ENCODE measurements at places on chromosomes 1 and 21.
A peak's percentile ranks its signal among the peaks of the same experiment; 100 is the strongest.

GRCh38 chr1:42891465-42892138 is 45.2 kb downstream of the ZNF691 start:
- peak; percentile 2 for DNase-seq

DNA sequence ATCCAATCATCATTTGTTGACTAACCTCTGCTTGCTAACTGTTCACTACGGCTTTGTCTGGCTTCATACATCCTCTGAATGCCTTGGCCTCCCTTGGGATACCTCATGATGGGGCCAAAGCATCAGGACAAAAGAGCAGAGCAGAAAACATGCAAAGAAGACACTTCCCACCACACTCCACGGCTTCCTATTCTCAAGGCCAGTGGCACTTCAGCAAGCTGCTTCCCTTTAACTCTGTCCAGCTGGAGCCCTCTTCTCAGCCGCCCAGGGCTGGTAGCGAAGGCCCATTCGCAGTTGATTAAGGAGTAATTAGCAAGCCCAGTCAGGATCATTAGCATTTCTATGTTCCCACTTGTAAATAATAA is 224.3 kb upstream of the FGGY start:
- no peak for DNase-seq

DNA sequence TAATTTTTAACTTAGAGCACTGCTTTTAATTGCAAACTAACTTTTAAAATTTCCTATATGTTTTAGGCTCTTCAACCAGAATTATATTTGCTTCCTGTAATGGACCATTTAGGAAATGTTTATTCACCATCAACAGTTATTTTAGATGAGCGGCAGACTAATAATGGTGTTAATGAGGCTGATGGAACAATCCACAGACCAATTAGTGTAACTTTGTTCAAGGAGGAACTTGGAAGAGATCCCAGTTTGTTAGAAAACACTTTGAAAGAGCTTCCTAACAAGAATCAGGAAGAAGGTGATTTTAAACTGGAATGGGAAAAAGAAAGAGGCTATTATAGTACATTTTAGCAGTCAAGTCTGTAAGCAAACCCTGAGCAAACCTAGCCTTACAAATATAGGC is 19.4 kb upstream of the GNG5 start:
- DNase-seq, result peak; percentile 14

- peak; percentile 71 for DNase-seq
Measured at GRCh38 chr1:41639332-41639936, 155.0 kb upstream of the EDN2 start.

DNA sequence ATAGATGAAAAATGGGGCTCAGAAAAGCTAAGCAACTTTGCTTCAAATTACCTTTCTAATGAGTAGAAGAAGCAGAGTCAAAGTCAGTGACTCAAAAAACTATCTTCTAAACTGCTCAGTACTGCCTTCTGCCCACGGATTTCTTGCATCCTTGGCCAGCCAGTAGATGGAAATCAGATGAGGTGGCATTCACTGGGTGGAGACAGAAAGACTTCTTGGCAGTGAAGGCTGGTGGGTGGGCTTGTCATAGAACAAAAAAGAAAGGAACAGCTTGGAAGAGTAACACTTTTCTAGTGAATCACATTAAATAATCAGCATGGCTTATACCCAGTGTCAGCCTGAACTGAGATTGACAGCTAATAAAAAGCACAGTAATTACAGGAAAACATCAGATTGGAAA is 170.7 kb downstream of the ST6GALNAC5 start:
- no peak for DNase-seq

- DNase-seq, result no peak
Measured at GRCh38 chr1:61797045-61797755, 54.9 kb downstream of the PATJ start.

DNA sequence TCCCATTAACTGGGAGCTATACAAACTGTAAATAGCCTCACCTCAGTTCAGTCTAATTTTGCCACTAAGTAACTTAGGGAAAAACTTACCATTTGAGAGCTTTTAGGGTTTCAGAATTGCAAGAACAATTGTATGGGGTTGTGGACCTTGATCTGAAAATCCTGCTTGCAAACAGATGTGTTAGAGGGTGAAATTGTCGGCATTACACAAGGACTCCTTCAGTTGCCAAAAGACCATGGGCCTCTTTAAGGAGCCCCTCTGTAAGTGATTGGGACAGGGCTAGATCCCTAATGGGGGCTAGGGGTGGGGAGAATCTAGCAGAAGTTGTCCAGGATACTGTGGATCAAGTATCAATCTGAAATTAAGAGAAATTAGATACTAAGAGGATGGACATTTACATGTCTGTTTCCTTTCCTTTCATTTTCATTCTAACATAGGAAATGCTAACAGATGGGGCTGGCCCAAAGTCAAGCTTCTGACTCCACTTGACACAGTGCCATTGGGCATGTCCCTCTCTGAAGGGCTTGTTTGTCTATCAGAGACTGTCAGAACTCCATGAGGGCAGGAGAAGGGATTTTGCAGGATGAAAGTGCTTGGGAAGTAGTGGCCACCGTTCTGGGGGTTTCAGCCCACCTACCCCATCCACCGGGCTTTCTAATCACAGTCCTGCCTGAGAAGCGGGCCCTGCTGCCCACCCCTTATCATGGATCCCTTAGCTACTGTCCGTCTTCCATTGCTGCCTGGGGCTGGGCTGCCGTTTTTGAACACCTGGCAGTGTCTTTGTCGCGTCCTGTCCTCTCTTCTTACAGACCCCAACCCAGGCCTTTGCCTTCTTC is 54.7 kb downstream of the STUM start:
- peak; percentile 82 for DNase-seq

- no peak for DNase-seq
Measured at GRCh38 chr1:10825592-10825991, 29.1 kb upstream of the CASZ1 start.

- no peak for DNase-seq
Measured at GRCh38 chr1:233359431-233359830, 31.9 kb downstream of the MAP3K21 start.

DNA sequence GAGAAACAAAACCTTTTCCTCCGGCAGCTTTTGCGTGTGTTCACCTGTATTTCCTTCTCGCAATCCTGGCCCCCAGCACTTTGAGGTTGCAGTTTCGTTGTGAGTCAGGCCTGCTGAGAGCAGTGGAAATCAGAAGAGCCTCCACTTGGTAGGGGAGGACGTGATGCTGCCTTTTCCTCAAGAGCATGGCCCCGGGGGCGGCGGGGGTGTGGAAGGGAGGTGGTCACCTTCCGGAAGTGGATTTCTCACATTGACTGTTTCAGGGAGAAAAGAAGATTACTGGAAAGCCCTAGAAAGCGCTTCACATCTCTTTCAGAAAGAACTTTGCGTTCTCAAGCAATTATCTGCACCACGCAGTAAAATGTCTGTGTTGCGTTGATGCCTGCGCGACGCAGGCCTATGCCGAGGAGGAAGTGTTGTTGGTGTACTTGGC is 12.2 kb upstream of the IL10 start:
- DNase-seq, result no peak

DNA sequence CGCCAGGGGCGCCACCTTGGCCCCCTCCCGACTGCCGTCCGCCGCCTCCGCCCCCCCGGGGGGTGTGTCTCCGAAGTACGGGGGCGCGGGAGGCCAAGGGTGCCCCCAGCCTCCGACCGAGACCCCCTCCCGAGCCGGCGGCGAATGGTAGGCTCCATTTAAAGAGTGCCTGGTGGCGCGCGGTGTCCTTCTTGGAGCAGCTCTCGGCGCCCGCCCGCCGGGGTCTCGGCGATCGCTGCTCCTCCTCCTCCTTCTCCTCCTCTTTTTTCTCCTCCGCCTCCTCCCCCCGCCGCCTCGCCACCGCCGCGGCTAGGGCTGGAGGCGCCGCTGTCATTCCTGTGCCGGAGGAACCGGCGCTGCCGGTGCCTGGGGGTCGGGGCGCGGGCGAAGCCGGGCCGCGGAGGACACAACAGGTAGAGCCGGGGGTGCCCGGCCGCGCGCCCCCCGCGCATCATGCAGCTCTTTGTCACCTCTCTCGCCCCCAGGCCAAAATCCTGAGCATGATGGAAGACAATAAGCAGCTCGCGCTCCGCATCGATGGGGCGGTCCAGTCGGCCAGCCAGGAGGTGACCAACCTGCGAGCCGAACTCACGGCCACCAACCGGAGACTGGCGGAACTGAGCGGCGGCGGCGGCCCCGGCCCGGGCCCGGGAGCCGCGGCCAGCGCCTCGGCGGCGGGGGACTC is at the start of gene KAZN:
Gene KAZN (plus strand): TSS at position 188 of the 685 bp plus-strand sequence.
- DNase-seq, result peak; percentile 43

DNA sequence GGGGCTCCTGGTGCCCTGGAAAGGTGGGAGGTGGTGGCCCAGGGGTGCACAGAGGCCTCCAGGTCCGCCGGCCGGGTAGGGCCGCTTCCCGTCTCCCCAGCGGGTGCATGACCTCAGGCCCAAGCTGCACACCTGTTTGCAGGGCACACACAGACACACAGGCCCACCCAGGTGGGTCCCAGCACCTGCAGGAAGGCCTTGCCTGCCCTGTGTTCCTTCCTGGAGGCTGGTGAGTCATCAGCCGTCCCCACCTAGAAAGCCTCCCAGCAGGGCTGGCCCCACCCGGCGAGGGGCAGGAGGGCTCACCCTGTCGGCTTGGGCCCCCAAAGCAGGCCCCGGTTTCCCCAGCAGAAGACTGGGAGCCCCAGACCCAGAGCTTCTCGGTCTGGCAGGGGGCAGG is 23.6 kb upstream of the TTLL10 start:
- no peak for DNase-seq

DNA sequence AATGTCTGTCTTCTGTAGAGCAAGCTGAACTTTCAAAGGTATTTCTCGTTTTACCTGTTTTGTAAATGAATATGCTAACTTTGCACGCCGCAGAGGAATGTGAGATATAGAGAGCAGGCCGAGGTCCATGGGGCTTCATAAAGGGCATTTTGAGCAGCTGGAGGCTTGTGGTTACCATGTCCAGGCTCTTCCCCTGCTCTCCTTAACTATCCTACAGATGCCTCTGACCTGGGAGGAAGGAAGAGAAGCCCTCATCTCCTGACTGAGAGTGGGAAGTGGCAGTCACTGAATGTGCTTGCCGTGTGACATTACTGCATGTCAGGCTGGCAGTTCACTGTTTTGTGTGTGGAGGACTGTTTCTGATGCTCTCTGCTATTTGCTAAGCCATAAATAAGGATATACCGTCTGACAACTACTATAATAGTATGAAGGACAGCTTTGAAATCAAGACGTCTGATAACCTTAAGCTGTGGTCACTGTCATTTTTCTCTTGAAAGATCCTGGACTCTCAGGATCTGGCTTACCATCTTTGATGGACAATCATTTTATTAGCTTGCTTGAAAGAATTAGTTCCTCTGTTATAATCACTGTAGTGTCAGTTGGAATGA is 92.2 kb downstream of the DYRK1A start:
- no peak for DNase-seq

GRCh38 chr21:36436829-36437744 is 42.8 kb downstream of the CLDN14 start:
- DNase-seq, result no peak

GRCh38 chr1:28190996-28191645 is 14.6 kb upstream of the PTAFR start:
- no peak for DNase-seq

GRCh38 chr1:202810193-202810614 is 550 bp upstream of the PCAT6 start:
- no peak for DNase-seq

GRCh38 chr1:150537732-150538684 is 11.2 kb upstream of the ADAMTSL4 start:
- no peak for DNase-seq

DNA sequence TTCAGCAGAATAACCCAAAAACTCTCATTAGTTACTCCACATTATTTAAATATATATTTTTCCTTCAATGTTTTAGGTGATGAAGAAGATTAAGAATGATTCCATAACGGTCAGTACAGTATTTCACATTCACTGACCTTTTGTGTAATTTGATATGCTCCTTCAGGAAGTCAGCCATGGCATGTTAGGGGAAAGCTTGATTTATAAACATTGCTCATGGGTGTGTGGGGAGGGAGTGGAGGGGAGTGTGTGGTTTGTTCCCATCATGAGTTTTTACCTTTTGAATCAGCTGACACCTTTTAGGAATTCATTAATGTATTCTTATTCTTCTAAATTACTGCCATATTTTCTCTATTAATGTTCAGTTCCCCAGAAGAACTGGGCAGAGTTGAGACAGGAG is 240.2 kb downstream of the ATG4C start:
- no peak for DNase-seq

GRCh38 chr1:155518484-155518883 is 44.1 kb downstream of the ASH1L start:
- no peak for DNase-seq

DNA sequence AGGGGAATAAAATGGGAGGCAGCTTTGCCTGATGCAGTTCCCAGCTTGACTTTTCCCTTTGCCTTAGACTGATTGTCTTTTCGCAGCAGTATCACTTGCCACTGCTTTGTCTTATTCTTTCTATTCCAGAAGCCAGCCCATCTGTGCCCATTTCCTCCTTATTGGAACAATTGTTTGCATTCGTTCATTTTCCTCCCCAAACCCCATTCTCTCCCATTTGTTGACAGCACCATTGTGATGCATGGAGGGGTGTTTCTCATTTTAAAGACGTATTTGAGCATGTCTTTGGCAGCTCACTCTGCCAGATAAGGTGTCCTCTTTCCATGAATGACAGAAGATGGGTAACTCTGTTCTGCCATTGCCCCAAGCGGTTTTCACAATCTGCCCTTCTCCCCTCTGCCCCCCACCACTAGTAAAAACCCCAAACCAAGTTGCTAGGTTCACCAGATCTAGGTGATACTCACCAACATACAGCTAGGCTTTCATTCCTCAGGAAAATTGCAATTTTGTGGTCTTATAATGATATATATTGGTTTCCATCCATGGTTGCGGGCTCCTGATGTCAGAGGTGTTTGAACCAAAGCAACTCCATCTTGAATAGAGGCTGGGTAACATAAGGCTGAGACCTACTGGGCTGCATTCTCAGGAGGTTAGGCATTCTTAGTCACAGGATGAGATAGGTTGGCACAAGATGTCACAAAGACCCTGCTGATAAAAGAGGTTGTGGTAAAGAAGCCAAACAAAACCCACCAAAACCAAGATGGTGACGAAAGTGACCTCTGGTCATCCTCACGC is 30.8 kb downstream of the SERBP1 start:
- no peak for DNase-seq

DNA sequence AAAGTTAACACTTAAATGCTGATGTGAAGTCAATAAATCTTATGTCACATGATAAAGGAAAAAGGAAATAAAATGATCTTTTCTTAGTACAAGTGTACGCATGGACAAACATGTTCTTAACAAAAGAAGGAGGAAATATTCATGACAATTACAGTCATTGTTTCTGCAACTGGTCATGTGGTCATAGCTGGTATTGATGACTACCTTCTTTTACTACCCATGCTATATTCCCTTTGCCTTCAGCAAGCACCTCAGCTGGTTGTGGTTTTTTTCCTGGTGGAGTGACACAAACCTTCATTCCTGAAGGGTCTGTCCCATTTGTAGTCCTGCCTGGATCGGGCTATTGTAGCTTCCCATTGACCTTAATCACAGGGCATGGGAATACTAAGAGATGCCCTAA is 23.4 kb upstream of the TSHB start:
- DNase-seq, result no peak

- no peak for DNase-seq
Measured at GRCh38 chr1:165078391-165078790, 278.1 kb downstream of the LMX1A start.

- DNase-seq, result no peak
Measured at GRCh38 chr1:202578001-202578504, 132.2 kb downstream of the SYT2 start.

GRCh38 chr1:98217601-98218000 is 296.8 kb upstream of the DPYD start:
- DNase-seq, result no peak

Measured in globus pallidus (tissue), 1 donor.